ENCODE measurements at places on chromosomes 11 and 22. TPM values are rescaled to one million over a fixed set of nuclear protein-coding genes. Genes with fewer than 3 reads are reported as not detected.

DNA sequence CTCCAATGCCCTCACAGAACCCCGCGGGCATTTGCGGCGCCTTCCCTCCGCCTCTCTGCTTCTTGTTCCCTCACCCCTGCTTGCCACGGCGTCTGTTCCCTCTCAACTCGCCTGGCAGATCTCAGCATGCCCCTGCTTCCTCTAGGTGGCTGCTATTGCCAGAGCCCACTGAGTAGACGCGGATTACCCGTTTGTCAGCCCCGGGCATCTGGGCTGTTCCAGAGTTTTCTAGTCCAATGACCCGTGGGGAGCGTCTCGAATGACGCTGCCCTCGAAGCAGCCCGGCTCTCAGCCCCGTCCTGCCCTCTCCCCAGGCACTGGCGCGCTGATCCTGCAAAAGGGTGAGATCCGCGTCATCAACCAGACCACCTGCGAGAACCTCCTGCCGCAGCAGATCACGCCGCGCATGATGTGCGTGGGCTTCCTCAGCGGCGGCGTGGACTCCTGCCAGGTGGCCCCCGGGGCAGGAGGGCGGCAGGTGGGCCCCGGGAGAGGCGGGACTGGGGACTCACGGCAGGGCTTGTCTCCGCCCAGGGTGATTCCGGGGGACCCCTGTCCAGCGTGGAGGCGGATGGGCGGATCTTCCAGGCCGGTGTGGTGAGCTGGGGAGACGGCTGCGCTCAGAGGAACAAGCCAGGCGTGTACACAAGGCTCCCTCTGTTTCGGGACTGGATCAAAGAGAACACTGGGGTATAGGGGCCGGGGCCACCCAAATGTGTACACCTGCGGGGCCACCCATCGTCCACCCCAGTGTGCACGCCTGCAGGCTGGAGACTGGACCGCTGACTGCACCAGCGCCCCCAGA is 49.7 kb downstream of the ST14 start:
- H3K27ac ChIP-seq, result no peak overlapping the region
- no peaks in the 10 kb centered on the region for H3K4me1 ChIP-seq
- no peak for DNase-seq
- no peaks in the 10 kb centered on the region for H3K27me3 ChIP-seq
- H3K36me3 ChIP-seq, result no peaks in the 10 kb centered on the region
- H3K4me3 ChIP-seq, result no peak overlapping the region

DNA sequence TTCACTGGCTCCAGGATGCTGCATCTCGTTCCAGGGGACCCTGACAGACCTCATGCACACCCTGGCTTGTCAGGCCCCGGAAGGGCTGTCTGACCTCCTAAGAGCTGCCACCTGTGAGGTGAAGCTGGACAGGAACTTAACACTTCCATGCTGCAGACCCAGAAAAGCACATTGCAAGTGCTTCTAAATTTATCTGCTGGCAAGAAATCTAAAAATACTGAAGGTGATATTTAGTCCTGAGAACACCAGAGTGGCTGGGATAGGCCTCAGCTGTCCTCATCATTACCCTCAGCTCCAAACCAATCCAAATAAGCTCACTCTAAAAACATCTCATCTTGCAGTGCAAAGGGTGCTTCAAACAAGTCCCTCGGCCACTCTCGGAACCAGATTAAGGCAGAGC is 46.7 kb downstream of the ABTB2 start:
- H3K27ac ChIP-seq, result no peak overlapping the region
- H3K36me3 ChIP-seq, result no peaks in the 10 kb centered on the region
- no peak for DNase-seq
- no peaks in the 10 kb centered on the region for H3K27me3 ChIP-seq
- H3K4me3 ChIP-seq, result no peak overlapping the region

DNA sequence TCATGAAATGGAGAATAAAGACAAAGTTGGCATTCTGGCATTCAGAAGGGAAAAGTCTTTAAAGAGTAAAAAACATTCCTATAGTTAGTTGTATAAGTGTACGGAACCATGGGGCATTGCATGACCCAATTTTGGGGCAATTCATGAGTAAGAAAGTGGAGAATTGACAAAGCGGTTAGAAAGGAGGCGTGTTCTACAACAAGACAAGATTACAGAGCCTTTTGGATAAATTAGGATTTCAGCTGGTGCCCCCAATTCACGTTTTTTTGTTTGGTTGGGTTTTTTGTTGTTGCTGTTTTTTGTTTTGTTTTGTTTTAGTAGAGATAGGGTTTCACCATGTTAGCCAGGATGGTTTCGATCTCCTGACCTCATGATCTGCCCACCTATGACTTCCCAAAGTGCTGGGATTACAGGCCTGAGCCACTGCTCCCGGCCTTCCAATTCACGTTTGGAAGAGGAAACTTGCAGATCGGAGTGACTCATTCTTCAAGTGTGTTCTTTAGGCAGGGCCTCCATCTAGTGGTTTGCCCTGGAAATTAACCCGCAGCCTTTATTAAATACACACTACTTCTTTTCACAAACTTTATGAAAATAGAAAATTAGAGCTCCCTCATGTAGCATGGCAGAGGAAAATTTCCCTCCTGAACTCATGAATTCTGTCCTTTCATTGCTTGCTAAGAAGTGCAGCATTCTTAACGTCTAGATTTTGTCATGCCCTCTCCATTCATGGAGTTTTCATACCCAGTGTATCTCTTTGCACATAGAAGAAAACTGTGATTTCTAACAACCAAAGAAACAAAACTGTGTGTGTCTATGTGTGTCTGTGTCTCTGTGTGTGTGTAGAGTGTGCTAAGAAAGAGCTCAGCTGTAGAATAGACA is 118.1 kb downstream of the BBOX1 start:
- H3K4me1 ChIP-seq, result no peaks in the 10 kb centered on the region
- H3K27me3 ChIP-seq, result no peaks in the 10 kb centered on the region
- H3K27ac ChIP-seq, result no peak overlapping the region
- DNase-seq, result no peak

GRCh38 chr22:44801476-44801875 is 49.1 kb downstream of the ARHGAP8 start:
- no peaks in the 10 kb centered on the region for H3K36me3 ChIP-seq
- no peak overlapping the region for H3K27ac ChIP-seq
- no peak for DNase-seq
- no peak overlapping the region for H3K4me3 ChIP-seq

DNA sequence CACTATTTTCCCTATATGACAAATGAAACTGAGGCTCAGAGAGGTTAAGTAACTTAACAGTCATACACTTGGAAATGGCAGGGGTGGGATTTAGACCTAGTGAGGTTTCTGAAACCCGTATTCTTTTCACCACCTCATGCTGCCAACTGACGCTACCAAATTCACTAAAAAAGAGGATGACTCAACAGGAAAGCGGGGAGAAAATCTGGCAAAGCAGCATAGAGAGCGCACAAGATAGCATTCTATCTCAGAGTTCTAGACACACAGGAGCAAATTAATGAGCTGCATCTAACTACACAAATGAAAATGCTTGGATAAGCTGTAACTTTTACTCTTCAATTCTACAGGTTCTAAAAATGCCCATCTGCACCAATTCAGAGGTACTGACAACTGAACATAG is 136.4 kb downstream of the RBFOX2 start:
- peaks cover 5% of the 10 kb centered on the region for H3K27me3 ChIP-seq
- no peak overlapping the region for H3K4me3 ChIP-seq
- H3K27ac ChIP-seq, result no peak overlapping the region
- DNase-seq, result no peak

DNA sequence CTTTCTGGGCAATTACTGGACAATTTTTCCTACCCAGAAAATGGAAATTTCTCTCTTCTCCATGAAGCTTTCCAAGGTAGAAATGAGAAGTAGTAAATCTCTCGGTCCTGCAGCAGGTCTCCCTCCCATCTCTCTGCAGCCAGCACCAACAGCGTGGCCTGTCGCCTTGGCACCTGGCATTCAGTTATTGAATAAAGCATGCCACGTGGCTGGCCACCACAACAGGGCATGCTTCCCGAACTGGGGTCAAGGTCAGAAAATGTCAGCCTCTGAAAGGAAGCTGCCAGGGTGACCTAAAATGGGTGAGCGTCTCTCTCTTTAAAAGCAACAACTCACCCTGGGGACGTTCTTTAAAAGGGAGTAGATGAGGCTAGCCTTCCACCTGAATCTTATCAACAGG is 14.0 kb downstream of the CACNG2 start:
- peaks cover 7% of the 10 kb centered on the region for H3K27me3 ChIP-seq
- no peak overlapping the region for H3K4me3 ChIP-seq
- DNase-seq, result no peak
- no peaks in the 10 kb centered on the region for H3K36me3 ChIP-seq

GRCh38 chr11:67071420-67072284 is 15.0 kb downstream of the RHOD start:
- no peak overlapping the region for H3K27ac ChIP-seq
- H3K27me3 ChIP-seq, result no peaks in the 10 kb centered on the region
- peaks cover 7% of the 10 kb centered on the region for H3K4me1 ChIP-seq

- peak overlapping the region; percentile 63 for H3K27ac ChIP-seq
- peak overlapping the region; percentile 85 for H3K4me3 ChIP-seq
- H3K27me3 ChIP-seq, result no peaks in the 10 kb centered on the region
- H3K36me3 ChIP-seq, result no peaks in the 10 kb centered on the region
These were observed 879 bp upstream of the RNH1 start for GRCh38 chr11:507727-508515.

DNA sequence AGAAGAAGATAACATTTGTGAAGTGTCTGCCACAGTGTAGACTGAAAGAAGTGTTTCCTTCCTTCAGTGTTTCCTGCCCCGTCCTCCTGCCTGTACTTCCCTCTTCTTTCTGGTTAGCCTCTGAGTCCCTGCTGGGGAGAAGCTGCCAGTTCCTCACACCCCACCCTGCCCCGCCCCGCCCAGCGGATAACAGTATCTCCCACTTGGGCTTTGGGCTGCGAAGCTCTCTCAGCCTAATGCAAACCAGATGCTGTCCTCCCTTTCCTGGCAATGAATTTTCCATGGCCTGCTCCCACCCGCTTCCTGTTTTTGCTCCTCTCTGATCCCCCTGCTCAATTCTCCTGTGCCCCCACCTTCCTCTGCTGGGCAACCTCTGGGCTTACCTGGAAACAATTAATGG is 5.2 kb upstream of the RAB3IL1 start:
- H3K4me3 ChIP-seq, result no peak overlapping the region
- no peaks in the 10 kb centered on the region for H3K4me1 ChIP-seq
- no peaks in the 10 kb centered on the region for H3K36me3 ChIP-seq
- H3K27me3 ChIP-seq, result peaks cover 6% of the 10 kb centered on the region

DNA sequence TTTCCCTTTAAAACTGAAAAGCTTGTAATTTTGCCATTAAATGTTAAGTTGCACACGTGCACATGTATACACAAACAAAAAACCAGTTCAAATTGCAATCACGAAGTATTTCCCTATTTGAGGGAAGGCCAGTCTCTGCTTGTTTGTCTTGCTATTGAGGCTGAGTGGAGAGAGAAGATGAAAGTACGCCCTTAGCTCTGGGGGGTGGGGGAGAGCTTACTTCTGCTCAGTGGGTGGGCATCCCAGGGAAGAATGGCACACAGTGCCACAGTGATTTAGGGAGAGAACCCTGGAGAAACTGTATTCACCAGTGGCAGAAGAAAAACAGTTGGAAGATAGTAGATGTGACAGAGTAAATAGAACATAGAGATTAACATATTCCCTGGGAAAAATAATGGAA is 8.7 kb downstream of the YAP1 start:
- H3K27me3 ChIP-seq, result no peaks in the 10 kb centered on the region
- H3K4me3 ChIP-seq, result no peak overlapping the region
- no peaks in the 10 kb centered on the region for H3K36me3 ChIP-seq
- no peak for DNase-seq

DNA sequence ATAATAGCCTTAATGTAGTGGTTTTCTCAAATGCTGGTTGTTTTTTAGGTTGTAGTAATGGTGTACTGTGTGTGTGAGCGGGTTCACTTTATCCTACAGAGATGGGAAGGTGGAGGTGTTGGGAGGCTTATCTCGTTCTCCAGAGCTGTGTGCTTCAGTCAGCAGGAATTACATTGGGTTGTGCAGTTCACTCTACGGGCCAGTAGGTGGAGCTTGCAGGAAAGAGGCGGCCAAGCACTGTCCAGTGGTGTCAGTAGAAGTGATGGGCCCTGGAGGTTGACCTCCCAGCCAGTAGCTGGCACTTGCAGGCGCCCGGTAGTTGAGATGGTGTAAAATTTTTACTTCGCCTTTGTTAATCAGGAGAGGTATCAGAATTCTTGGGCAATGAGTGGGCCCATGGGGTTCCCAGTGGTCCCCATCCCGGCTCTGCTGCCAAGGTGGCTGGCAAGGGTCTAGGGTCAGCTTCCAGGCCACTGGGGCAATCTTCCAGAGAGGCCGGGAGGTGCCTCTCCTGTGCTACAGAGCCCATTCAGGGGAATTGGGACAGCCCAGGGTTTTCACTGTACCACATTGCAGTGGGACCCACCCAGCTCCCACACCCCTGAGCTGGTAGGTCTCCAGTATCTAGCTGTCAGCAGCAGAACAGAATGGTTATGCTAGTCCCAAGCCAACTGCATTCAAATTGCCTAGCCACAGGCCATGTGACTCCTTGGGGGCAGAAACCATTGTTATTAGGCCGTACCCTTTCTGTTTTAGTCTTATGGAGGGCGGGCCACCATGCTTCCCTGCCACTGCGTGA is 43.9 kb downstream of the BIRC2 start:
- no peak overlapping the region for H3K27ac ChIP-seq
- DNase-seq, result no peak
- H3K36me3 ChIP-seq, result peaks cover 19% of the 10 kb centered on the region
- no peaks in the 10 kb centered on the region for H3K27me3 ChIP-seq
- H3K4me1 ChIP-seq, result no peaks in the 10 kb centered on the region

DNA sequence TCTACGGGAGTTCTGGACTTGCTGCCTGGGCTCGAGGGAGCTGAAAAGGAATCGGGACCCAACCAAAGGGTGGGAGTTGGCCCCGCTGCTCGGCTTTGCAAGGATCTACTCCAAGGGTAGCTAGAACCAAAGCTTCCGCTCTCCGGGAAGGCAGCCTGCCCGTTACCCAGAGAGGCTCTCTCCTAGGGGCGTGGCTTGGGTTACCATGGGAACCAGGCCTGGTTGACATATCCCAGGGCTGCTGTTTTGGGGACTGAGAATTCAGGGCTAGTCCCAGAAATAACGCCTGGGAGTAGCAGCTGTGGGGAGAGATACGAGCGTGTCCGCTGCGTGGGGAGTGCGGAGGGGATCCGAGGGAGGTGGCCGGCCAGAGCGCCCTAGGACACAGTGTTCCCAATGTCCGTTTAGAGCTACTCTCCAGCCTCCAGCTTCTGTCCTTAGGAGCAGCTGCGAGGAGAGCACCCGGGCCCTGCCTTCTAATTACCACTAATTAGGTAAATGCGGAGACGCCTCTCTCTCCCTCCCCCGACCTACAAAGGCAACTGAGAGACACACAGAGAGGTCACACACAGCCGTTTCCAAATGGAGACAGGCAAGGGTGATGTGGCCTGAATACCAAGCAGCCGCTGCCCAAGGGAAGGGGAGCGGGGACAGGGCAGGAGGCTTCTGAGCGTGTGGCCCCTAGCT is 141.6 kb upstream of the CADM1 start:
- H3K4me3 ChIP-seq, result no peak overlapping the region
- no peaks in the 10 kb centered on the region for H3K4me1 ChIP-seq
- no peak for DNase-seq
- no peak overlapping the region for H3K27ac ChIP-seq
- H3K36me3 ChIP-seq, result no peaks in the 10 kb centered on the region

- H3K4me1 ChIP-seq, result peaks cover 10% of the 10 kb centered on the region
- no peak overlapping the region for H3K27ac ChIP-seq
- H3K4me3 ChIP-seq, result no peak overlapping the region
- peak; percentile 51 for DNase-seq
- H3K27me3 ChIP-seq, result no peaks in the 10 kb centered on the region
These were observed 38.5 kb upstream of the CYP2D6 start for GRCh38 chr22:42169055-42169469.

RFPL2 gene
- not detected for total RNA-seq

OR10A2 gene
- total RNA-seq, result not detected

RBMXL2 gene
- total RNA-seq, result not detected

OSBPL5 gene
- not detected for total RNA-seq

GAL3ST1 gene
- not detected for total RNA-seq

GSTT2B gene
- total RNA-seq, result 0.21 TPM

KDM4F gene
- not detected for total RNA-seq
